ENCODE measurements at places on chromosomes 1 and 21.

DNA sequence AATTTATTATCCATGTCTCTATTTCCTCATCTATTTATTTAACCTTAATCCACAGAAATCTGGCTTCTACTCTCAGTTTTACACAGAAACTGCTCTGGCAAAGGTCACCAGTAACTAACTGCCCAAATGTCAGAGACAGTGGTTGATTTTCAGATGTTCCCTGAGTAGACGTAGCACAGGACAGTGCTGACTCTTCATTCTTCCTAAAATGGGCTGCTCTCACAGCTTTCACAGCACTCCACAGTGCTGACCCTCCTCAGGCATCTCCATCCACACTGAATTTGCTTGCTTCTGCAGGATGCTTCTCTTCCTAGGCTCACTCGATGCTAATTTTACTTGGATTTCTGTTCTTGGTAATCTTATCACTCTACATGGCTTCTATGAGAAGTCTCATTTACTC, 508.2 kb upstream of the ZRANB2 start:
- DNase-seq = no peak

GRCh38 chr1:94982398-94982797, 55.5 kb upstream of the CNN3 start:
- no peak for DNase-seq

GRCh38 chr21:43287795-43288755, 119.3 kb downstream of the CRYAA start:
- no peak for DNase-seq

GRCh38 chr1:198455966-198456365, 84.5 kb downstream of the ATP6V1G3 start:
- no peak for DNase-seq

GRCh38 chr1:32541064-32541566, 1.9 kb downstream of the ZBTB8A start:
- DNase-seq = no peak

GRCh38 chr1:106555571-106555970, 500.9 kb upstream of the PRMT6 start:
- no peak for DNase-seq

DNA sequence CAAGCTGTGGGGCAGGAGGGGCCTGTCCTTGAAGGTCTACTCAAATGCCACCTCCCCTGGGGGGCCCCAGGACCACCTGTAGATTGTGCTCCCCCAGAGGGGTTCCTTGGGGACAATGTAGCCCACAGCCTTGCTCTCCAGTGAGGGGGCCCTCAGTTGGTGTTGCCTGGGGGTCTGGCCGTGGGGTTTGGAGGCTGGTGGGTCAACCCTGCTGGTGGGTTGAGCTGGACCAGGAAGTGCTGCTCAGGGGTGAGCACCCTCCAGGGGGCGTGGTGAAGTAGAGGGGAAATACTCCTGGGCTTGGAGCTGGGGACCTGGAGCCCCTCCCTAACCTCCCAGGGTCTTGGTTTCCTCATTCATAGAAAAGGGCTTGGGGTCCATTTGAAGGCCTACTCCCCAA, 143.6 kb upstream of the WNT4 start:
- no peak for DNase-seq
